ENCODE measurements at places on chromosomes 2 and 18.

DNA sequence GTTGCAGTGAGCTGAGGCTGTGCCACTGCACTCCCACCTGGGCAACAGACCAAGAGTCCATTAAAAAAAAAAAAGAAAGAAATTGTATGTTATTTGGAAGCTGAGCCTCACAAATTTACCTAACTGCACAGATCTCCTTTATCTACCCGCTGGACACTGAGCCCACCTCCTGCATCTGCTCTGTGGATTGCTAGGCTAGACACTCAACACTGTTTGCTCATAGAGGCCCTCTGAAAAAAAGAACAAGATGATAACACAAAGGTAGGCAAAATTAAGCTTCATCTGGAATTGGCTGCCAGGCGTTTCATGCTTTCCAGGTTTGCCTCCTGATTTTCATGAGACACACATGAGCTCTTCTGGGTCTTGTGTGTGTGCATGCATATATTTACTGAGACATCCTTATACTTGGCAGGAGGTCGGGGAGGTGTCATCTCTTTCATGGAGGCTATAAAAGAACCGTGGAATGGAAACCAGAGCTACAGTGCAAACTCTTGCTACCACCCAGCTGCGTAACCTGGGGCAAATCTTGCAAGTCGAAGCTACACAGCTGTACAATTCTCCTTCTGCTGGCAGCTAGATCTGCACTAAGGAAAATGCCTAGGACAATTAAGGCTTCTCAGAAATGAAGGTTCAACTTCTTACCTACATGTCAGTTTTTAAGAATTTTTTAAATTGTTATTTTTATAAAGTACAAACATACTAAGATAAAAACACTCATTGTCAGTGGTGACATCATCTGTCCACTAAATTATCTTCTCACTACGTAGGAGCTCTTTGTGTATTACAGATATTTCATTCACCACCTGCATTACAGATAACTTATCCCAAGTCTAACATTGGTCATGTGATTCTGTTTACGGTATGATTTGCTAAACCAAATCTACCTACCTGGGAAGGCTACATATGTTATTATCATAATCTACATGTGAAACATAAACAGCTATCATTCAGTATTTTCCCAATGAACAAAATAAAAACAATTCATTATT, 63.1 kb downstream of the CABYR start:
- DNase-seq, result no peak

DNA sequence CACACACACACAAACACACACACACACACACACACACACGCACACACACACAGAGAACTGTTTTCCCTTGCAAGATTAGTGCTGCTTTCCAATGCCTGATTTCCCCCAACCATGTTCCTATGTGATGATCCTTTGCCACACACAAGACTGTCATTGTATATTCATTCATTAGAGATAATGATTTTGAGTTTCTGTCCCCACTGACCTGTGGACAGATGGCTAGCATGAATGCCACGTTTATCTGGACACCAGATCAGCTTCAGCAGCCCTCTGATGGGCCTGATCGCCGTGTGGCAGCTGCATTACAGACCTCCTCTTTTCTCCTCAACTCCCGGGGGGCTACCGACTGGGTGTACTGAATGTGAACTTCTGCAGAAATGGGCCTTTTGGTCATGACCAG, 353.0 kb downstream of the MYCN start:
- DNase-seq, result no peak

GRCh38 chr2:232563580-232563979, 13.1 kb downstream of the EIF4E2 start:
- DNase-seq, result peak; percentile 31

DNA sequence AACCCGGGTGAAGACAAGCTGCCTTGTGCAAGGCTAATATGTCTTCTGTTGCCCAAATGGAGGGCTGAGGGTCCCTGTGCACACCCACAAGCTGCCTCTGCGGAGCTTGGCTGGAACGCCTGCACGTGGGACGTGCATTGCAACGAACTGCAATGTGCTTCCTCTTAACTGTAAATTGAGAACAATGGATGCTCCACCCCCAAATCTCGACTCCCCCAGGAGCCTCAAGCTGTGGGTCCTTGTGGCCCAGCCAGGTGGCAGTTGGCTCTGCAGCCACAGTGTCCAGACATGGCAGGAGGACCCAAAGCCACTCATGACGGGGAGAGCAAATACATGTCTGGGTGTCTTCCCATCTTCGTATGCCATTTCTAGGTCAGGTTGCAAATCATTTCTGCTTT, 90.1 kb downstream of the TWIST2 start:
- DNase-seq, result no peak

GRCh38 chr2:76461431-76461830, 750.7 kb upstream of the GCFC2 start:
- DNase-seq, result no peak

GRCh38 chr2:100708333-100708732, 111.6 kb upstream of the NPAS2 start:
- DNase-seq, result no peak

DNA sequence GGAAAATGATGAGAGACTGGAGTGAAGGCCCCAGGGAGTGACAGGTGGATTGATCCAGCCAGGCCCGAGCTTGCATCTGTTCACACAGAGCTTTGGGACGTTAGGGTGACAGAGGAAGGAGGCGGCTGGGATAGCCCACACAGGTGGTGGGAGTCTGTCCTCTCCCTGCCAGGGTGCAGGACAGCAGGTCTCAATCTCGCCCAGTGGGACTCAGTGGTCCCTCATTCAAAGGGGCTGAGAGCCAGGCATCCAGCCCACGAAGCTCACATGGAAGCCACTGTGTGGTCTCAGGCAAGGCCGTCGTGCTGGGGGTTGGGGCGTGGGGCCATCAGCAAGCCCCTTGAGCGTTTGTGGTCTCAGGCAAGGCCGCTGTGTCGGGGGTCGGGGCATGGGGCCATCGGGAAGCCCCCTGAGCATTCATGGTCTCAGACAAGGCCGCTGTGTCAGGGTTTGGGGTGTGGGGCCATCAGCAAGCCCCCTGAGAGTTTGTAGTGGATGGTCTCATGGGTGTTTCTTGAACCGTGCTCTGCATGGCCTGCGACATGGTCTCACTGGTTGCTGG, 8.3 kb downstream of the KCNG2 start:
- DNase-seq, result no peak

- DNase-seq, result no peak
Measured at GRCh38 chr2:169734169-169734847, 676 bp downstream of the KLHL23 start.

- DNase-seq, result no peak
Measured at GRCh38 chr2:161166538-161167409, 6.5 kb downstream of the TANK start.

GRCh38 chr2:142870526-142870925, 6.9 kb upstream of the KYNU start:
- no peak for DNase-seq

DNA sequence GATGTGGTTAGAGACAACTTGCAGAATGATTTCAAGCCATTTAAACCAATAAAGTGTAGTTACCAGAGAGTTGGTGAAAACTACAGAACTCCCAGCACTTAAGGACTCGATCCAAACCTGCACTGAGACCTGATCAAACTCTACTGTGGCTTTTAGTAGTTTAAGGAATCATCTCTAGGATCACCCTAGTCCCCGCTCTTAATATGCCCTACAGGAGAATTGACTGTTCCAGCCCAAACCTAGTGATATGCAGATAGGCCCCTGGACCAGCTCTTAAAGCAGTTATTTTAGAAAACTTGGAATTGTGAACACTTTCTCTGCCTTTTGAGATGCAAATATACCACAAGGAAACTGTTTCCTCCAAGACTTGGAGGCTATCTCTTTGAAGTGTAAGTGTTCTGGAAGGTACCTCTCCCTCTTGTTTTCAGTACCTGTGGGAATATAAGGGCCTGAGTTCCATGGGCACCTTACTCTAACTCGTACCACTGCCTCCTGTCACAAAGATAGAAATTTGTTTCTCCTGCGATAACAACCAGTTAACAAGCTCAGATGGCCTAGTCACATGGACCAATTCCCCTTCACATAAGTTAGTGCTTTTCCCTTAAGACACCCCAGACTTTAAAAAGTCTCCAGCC, 1367.2 kb upstream of the SLC39A10 start:
- no peak for DNase-seq

DNA sequence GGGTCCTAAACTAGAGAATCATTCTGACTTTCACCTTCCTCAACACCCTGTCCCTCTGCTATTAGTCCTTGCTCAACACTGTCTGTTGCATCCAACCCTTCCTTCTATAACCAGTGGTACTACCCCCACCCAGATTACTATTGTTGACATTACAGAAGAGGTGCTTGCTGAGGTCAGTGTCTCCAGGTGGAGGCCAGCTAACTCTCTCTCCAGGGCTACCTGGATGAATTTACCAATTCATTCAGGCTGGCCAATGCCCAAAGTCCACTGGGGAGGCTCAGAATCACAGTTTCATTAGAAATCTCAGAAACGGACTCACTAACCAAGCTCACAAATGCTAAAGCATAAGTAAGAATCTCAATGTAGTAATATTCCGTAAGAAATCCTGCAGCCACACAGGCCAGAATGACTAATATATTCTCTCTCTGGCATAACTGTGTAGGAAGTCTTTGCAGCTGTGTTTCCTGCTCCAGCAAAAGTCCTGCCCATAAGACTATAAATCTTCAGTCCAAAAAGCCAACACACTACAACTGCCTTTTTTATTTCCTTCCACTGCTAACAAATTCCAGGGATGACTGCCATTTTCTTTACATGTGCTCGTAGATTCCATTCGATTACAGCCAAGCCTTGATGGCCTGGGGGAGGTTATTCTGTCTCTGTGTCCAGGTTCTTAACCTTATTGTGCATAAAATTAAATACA, 10.0 kb upstream of the TTR start:
- no peak for DNase-seq

GRCh38 chr18:11163665-11164064, 14.3 kb upstream of the PIEZO2 start:
- no peak for DNase-seq

GRCh38 chr2:144666032-144666431, 146.1 kb upstream of the ZEB2 start:
- DNase-seq, result no peak

DNA sequence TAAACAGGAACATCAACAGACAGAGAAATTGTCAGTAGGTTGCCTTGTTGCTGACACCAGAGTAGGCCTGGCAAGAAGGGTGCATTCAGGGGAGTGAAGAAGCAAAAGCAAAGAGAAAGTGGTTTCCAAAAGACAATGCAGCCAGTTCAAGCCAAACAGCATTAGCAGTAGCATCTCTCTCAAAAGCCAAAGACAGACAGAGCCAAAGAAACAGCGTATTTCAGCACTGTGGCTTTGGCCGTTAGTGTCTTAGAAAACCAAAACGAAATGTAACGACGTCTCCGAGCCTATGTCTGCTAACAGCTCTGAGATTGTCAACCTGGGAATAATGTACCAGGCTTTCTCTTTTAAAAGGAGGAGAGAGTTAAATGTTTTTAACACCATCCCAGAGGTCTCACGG, 178.6 kb downstream of the NRP2 start:
- DNase-seq, result no peak

DNA sequence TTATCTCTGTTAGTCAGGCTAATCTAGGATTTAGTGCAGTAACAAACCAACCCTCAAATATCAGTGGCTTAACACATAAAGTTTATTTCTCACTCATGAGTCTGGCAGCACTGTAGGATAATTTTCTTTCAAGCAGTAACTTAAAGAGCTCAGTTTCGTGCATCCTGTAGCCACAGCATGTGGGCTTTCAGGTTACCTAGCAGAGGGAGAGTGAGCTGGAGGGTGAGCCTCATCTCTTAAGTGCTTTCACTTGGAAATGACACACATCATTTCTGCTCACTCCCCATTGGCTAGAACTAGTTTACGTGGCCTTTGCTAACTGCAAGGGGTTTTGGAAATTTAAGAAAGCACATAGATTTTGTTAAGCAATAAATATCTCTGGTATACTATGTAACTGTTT, 96.9 kb downstream of the KCNS3 start:
- no peak for DNase-seq

- no peak for DNase-seq
Measured at GRCh38 chr2:220240641-220241040, 613.2 kb downstream of the SLC4A3 start.

GRCh38 chr2:25497229-25497917, 155.6 kb upstream of the DNMT3A start:
- no peak for DNase-seq

DNA sequence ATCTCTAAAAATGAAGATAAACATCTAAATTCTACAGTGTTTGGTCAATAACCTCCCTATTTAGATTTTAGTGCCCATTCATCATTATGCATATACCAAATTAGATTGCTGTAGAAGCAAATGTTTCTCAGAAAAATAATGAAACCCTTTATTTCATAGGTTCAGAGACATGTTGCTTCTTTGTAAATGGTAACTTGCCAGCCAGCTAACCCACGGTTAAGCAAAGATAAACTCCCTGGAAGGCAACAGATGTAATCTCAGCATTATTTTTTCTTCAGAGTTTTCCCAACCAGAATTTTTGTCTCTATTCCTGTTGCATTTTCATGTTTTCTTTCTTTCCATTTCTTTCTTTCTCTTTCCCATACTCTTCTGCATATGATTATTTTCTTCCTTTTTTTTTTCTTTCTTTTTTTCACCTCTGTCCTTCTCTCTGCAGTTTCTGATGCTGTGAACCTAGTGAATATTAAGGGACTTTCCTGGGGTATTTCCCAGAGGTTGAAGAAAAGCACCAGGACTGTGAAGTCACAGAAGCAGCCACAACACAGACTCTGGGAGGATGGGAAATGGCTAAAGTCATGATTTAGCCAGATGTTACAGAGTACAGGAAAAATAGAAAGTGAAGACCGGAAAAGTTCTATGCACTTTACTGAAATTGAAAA, 50.0 kb upstream of the DSG1 start:
- DNase-seq, result no peak

DNA sequence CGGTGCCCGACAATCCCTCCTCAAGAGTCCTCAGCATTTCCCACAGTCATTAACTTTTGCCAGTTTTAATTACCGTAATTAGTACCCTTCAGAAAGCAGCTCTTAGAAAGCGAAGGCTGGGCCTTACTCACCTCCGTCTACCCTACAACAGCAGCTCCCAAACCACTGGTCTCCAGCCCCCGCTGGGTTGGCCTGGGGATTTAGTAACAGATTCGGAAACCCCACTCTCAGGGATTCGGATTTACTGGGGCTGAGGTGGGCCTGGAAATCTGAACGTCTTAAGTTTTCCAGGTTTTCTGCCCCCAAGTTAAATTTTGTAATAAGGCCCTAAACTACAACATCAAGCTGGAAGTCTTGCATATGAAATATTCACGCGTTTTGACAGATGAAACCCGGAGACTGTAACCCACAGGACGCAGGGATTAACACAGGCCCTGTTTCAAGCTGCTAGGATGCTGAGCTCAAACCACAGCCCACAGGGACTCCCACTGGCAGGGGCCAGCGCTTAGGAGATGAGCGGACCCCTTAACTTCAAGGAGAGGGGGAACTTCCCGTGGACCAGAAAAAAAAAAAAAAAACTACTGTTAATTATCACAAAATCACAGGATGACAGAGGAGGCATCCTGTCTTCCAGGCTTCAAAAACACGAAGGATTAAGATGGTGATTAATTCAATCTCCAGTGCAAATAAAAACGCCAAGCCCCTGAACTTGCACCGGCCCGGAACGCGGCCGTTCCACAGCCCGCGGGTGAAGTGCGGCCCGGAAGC, 985 bp downstream of the ILKAP start:
- DNase-seq, result no peak
